ENCODE measurements at places on chromosomes 6 and 20.

- no peak for DNase-seq
Measured at GRCh38 chr20:32455171-32455900, 97.2 kb downstream of the ASXL1 start.

- DNase-seq, result no peak
Measured at GRCh38 chr6:152270301-152270925, 366.7 kb downstream of the SYNE1 start.

GRCh38 chr6:44221961-44222335 is 1.4 kb upstream of the SLC29A1 start:
- no peak for DNase-seq

- no peak for DNase-seq
Measured at GRCh38 chr6:121944354-121944753, 455.1 kb upstream of the HSF2 start.

- no peak for DNase-seq
Measured at GRCh38 chr6:87971605-87972262, 75.9 kb upstream of the SPACA1 start.

DNA sequence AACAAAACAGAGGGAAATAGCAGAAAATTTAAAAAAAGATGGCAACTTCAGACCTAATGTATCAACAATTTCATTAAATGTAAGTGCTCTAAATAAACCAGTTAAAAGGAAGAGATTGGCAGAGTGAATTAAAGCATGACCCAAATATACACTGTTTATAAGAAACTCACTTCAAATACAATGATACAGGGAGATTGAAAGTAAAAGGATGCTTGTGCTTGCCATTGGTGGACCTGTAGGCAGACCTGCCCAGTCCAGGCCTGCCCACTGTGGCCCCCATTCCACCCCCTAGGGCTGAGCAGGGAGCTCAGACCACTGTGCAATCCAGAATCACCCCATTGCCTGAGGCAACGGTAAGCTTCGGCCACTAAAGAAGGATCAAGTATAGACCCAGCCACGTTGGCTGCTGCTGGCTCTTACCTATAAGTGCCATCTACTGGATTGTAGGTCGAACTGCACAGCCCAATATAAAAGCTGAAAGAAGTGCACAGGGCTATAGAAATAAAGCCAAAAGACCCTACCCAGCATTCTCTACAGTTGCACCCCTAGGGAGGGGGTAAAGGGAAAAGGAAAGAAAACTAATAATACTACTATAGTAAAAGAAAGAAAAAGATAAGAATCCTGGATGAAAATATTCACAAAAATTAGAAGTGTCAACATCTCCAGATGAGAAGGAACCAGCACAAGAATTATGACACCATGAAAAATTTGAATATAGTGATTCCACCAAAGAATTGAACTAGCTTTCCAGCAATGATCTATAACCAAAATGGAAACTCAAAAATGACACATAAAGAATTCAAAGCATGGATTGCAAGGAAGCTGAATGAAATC is 36.1 kb downstream of the PSMB1 start:
- no peak for DNase-seq

- DNase-seq, result no peak
Measured at GRCh38 chr20:48203252-48203651, 418.0 kb upstream of the SULF2 start.

DNA sequence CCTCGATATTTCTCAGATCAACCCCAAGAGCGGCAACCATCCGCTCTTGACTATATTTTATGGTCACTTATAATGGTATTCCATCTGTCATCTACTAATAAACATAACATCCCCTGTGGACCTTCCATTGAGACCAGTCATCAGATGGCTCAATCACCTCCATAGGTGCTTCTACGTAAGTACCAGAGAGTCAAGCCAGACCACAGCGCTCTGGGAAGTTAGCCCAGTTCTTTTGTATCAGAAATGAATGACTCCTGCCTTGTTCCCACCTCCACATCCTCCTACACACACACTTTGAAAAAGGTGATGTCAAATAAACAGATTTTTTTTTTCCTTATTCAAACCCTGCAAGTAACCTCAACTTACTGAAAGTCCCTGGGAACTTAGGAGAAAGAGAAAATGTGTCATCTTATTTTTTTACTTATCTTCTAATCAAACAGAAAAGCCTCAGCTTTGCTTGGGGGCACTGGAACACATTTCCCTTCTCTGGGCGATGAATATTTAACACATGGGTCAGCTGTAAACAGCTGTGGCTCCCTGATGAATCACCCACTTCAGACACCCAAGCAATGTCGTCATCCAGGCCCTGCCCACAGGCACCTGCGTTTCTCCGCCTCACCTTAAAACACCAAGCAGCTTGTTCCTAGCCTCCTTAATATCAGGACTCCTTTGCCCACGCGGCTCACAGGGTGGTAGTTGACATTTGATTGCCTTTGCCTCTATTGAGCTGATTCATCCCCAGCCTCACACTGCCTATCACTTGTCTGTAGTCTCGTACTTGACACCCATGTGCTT is 121.4 kb upstream of the LY86 start:
- no peak for DNase-seq

GRCh38 chr6:61950811-61951210 is 335.2 kb downstream of the KHDRBS2 start:
- DNase-seq, result no peak

GRCh38 chr20:32445539-32446273 is 87.6 kb downstream of the ASXL1 start:
- DNase-seq, result no peak

- DNase-seq, result no peak
Measured at GRCh38 chr6:153117986-153118879, 12.8 kb downstream of the RGS17 start.

GRCh38 chr6:45571159-45571558 is 193.4 kb upstream of the SUPT3H start:
- no peak for DNase-seq

DNA sequence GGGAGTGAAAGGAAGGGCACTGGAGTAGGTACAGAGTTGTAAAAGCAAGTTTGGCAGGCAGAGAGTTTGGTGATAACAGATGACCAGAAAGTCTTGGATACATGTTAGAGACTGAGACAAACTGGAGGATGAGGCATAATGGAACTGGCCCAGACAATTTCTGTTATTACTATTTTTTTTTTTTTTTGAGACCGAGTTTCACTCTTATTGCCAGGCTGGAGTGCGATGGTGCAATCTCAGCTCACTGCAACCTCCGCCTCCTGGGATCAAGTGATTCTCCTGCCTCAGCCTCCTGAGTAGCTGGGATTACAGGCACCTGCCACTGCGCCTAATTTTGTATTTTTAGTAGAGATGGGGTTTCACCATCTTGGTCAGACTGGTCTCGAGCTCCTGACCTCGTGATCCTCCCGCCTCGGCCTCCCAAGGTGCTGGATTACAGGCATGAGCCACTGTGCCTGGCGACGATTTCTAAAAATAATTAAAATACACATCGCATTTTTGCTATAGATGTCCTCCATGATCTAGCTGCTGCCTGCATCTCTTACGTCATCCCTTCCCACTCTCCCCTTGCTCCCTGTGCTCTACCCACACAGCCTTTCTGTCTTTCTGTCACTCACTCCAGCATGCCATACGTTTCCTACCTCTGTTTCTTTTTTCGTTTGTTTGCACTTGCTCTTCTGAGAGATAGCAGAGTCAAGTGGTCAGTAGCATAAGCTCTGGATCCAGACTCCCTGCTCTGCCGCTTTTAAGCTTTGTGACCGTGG is 23.5 kb downstream of the MAPK14 start:
- DNase-seq, result no peak

DNA sequence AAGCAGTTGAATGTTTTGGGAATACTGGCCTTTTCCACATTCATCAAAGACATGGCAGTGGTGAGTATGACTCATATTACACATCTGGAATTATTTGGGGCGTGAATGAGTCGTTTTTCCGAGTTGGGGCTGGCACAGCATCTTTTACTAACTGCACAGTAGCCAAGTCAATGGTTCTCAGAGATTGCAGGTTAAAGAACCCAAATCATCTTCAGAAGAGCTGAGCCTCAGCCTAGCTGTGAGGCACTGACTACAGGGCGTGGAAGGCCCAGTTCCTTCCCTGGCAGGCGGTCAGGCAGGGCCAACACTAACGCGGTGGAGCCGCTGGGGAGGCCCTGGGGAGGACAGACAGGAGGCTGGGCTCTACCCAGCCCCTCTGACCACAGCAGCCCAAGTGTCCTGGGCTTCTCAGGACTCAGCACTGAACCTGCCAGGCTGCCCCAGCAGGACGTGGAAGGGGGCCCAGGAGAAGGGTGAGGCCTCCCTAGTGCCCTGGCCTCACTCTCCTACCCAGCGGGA is 20.1 kb upstream of the HELZ2 start:
- DNase-seq, result no peak

GRCh38 chr6:75268988-75269354 is 15.6 kb downstream of the TMEM30A start:
- no peak for DNase-seq

- DNase-seq, result no peak
Measured at GRCh38 chr6:89214197-89214596, 3.0 kb downstream of the GABRR1 start.

DNA sequence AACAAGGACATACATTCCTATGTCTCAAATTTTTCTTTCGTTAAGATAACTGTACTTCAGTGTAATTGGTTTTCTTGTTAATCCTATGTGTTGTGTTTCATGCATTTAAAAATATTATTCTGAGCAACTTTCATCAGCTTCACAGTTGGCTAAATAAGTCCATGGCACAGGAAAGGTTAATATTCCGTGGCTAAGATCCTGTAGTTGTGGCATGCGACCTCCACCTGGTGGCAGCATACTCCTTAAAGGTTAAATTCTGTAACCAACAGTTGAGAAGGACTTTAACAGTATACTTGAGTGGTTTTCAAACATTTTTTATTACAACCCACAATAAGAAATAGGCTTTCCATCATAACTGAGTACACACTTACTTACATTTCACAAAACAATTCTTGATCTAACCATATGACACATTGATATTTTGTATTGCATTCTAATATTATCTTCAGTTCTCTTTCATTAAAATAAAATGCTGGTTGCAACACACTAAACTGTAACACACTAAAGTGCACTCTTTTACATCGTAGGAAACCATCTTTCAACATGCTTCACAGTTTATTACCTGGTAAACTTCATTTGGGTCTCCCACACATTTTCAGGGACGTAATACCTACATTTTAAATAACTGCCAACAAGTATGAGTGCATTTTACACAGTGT is 118.3 kb downstream of the SLX4IP start:
- DNase-seq, result no peak

Measured in stimulated activated CD4-positive, alpha-beta T cell treated with anti-CD3 and anti-CD28 coated beads, Interleukin-15, amount 100 ng/mL, for 1 hour (primary cell).